ENCODE measurements at places on chromosomes 13 and 19. TPM values are rescaled to one million over a fixed set of nuclear protein-coding genes. Genes with fewer than 3 reads are reported as not detected.

The ZNF700 gene
- total RNA-seq = 3.2 TPM

The GNG8 gene
- total RNA-seq = not detected

GRCh38 chr13:109331011-109331433, 455.4 kb downstream of the IRS2 start:
- no peak for DNase-seq

The ZNF675 gene
- total RNA-seq = 3.0 TPM

- no peak for DNase-seq
Measured at GRCh38 chr13:69331245-69331644, 776.4 kb upstream of the ATXN8OS start.

GRCh38 chr13:99542788-99543406, 41.6 kb downstream of the TM9SF2 start:
- DNase-seq = no peak

The KIR2DL4 gene
- total RNA-seq = not detected

- no peak for DNase-seq
Measured at GRCh38 chr13:113398963-113399754, 35.2 kb upstream of the GRTP1 start.

DNA sequence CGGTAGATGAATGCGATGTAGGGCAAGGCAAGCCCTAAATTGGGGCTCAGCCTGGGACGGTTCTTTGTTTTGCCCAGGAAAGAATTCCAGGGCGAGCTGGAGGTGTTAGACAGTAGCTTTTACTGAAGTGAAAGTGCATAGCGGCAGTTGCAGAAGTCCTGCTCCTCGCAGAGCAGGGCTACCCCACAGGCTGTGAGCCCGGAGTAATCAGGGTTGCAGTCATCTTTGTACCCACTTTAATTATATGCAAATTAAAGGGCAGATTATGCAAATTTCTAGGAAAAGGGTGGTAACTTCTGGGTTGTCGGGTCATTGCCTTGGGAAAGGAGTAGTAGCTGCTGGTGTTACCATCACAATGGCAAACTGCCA, 30.5 kb downstream of the VAV1 start:
- no peak for DNase-seq
